ENCODE measurements at places on chromosomes 1 and 21.

- no peak overlapping the region for H3K27ac ChIP-seq
- no peaks in the 10 kb centered on the region for H3K27me3 ChIP-seq
- H3K36me3 ChIP-seq = no peaks in the 10 kb centered on the region
- no peaks in the 10 kb centered on the region for H3K4me1 ChIP-seq
Measured at GRCh38 chr1:3504822-3505153, 50.3 kb downstream of the ARHGEF16 start.

DNA sequence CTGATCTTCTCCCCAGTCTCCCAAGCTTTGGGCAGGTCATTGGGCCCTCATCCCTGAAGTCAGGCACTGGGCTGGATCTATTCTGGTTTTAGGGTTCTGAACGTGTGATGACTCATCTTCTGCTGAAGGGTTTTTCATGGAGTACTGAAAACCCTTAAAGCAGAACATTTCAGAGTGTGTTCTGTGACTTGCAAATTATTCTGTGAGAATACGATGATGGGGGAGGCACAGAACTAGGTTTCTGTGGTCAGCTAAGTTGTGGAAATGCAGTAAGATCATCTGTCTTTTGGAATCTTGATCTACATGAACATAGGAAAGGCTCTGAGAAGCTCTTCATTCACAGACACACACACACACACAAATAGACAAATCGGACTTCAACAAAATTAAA is 46.2 kb downstream of the NAV1 start:
- H3K27ac ChIP-seq = no peak overlapping the region
- H3K4me3 ChIP-seq = no peak overlapping the region
- DNase-seq = no peak

DNA sequence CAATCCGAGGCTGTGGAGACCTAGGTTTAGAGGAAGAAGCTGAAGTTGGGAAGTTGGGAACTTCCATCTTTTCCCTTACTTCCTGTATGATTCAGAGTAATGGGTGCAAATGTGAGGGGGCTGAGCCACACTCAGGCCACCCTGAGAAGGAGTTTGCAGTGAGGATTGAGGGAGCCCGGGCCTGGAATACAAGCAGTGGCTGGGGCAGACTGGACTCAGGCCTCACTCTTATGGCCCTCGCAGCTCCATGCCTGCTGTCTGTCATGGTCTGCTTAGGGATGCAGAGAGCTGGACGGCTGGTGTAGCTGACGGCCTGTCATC is 73.7 kb upstream of the RAB4A start:
- DNase-seq = no peak
- H3K4me3 ChIP-seq = no peak overlapping the region
- no peak overlapping the region for H3K27ac ChIP-seq
- peaks cover 7% of the 10 kb centered on the region for H3K4me1 ChIP-seq

- no peaks in the 10 kb centered on the region for H3K27me3 ChIP-seq
- peaks cover 6% of the 10 kb centered on the region for H3K4me1 ChIP-seq
- DNase-seq = no peak
- H3K27ac ChIP-seq = no peak overlapping the region
- no peak overlapping the region for H3K4me3 ChIP-seq
- peaks cover 20% of the 10 kb centered on the region for H3K36me3 ChIP-seq
Measured at GRCh38 chr1:233081735-233082134, 131.3 kb downstream of the NTPCR start.

DNA sequence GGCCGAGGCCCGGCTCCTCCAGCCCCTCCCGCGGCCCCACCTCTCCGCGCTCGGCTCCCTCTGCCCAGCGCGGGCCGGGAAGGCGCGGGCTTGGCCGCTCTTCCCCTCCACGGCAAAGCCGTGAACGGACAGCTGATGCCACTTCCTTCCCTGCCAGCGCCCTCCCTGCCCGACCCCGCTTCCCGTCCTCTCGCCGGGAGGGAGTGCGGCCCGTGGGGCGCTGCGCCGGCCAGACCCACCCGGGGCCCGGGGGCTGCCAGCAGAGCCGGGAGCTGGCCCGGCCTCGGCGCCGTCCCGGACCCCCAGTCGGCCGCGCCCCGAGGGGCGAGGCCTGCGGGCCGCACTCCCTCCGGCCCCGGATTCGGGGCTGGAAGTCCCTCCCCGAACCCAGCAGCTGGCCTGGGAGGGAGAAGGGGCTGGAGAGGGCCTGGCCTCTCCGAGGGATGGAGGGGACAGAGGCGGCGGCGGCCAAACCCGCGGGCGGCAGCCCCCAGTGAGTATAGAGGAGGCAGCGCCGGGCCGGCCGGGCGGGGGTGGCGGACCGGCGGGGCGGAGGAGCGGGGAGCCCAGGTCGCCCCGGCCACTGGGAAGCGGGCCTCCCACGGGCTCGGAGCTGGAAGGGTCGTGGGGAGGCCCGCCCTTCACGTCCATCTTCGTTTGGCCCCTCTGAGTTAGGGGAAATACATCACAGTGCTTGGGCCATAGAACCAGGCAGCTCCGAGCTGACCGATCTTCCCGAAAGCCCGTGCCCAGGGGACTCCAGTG is at the start of gene KIAA1614:
Gene KIAA1614, plus strand, starts transcription at position 97 of the 765 bp plus-strand sequence. Its CDS starts 347 bp downstream, at position 444.
- H3K36me3 ChIP-seq = peaks cover 3% of the 10 kb centered on the region

DNA sequence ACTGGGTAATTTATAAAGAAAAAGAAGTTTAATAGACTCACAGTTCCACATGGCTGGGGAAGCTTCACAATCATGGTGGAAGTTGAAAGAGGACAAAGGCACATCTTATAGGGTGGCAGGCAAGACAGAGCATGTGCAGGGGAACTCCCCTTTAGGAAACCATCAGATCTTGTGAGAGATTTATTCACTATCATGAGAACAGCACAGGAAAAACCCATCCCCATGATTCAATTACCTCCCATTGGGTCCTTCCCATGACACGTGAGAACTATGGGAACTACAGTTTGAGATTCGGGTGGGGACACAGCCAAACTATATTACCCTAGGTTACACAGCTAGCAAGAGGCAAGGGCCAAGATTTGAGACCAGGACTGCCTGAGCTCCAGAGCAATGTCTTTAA is 30.4 kb upstream of the SOX13 start:
- peaks cover 19% of the 10 kb centered on the region for H3K27me3 ChIP-seq
- DNase-seq = no peak
- no peaks in the 10 kb centered on the region for H3K36me3 ChIP-seq
- no peaks in the 10 kb centered on the region for H3K4me1 ChIP-seq
- H3K27ac ChIP-seq = no peak overlapping the region
- H3K4me3 ChIP-seq = no peak overlapping the region

DNA sequence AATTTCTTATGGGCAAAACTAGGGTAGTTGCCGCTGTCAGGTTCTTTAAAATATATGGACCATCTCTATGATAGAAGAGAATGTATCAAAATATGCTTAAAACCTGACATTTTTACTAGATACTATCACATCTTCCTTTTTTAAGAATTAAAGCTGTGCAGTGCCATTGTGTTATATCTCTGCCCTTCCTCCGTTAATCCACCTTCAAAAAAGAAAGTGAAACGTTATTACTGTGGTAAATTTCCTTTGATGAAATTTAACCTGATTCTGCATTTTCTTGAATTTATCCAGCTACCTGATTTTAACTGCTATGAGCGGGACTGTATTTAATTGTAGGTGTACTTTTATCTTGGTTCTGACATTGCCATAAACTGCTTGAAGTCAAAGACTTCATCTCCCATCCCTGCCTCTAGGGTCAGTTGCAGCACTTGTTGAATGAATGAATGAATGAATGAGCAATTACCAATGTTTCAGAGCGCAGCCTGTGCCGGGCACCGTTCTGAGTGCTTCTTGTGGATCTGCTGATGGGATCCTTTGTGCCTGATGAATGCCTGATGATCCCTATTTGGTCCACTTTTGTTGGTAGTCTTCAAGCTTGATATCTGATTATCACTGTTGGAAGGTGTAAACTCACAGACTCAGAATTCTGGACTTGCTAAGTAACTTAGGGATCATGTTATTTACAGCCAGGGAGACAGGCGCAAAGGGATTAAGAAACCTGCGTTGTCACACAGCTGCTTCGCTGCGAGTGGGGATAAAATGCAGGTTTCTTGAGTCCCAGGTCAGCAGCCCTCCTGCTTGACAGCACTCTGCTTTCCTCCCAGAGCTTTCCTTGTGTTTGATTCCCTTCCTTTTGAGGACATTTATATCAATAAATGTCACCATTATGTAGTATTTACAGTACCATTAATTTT is 30.1 kb downstream of the SMYD2 start:
- H3K27me3 ChIP-seq = no peaks in the 10 kb centered on the region
- H3K27ac ChIP-seq = peak overlapping the region; percentile 59
- no peak for DNase-seq
- peak overlapping the region; percentile 75 for H3K4me3 ChIP-seq
- peaks cover 13% of the 10 kb centered on the region for H3K36me3 ChIP-seq
- H3K4me1 ChIP-seq = peaks cover 8% of the 10 kb centered on the region

DNA sequence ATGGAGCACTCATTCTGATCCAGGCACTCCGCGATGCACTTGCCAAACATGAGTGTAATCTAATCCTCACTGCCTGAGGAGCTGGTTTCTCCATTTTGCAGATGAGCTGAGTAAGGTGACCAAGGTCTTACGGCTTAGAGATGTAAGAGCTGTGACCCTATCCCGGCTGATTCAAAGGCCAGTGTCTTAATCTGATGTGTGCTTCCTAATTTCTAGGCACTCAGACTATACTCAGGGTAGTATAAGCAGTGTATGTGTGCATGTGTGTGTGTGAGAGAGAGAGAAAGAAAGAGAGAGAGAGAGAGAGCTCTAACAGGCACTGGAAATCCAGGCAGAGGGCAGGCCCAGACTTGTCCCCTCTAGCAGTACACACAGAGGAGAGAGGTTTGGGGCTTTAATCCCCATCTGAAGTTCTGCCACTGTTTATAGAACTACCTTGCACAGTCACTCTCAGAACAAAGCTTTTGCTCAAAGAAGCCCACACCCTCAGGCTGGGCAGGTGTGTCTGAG is 188.2 kb downstream of the ZBTB18 start:
- no peak overlapping the region for H3K27ac ChIP-seq
- H3K36me3 ChIP-seq = no peaks in the 10 kb centered on the region
- DNase-seq = no peak
- H3K27me3 ChIP-seq = no peaks in the 10 kb centered on the region
- peaks cover 29% of the 10 kb centered on the region for H3K4me1 ChIP-seq

DNA sequence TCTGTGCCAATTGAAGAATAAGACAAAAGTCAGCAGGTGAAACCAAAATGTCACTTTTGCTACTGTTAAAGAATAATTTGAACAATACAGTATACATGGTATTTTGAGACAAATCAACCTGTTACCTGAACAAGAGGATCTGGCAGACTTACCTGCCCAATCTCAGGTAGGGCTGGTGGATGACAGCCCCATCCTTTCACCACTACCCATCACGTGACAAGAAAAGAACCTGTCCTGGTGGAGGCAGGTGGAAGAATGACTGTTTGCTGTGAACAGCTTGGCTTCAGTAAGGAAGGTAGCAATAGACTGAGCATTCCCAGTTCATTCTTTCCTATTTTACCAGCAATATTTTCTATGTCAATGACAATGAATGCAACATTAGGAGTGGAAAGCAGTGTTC is 349.6 kb downstream of the GPATCH2 start:
- H3K36me3 ChIP-seq = no peaks in the 10 kb centered on the region
- no peaks in the 10 kb centered on the region for H3K4me1 ChIP-seq
- no peak overlapping the region for H3K27ac ChIP-seq
- H3K4me3 ChIP-seq = no peak overlapping the region
- no peak for DNase-seq

- DNase-seq = no peak
- H3K36me3 ChIP-seq = no peaks in the 10 kb centered on the region
- H3K4me1 ChIP-seq = no peaks in the 10 kb centered on the region
- H3K27me3 ChIP-seq = no peaks in the 10 kb centered on the region
- H3K4me3 ChIP-seq = no peak overlapping the region
Measured at GRCh38 chr1:86409416-86410021, 13.4 kb upstream of the ODF2L start.

DNA sequence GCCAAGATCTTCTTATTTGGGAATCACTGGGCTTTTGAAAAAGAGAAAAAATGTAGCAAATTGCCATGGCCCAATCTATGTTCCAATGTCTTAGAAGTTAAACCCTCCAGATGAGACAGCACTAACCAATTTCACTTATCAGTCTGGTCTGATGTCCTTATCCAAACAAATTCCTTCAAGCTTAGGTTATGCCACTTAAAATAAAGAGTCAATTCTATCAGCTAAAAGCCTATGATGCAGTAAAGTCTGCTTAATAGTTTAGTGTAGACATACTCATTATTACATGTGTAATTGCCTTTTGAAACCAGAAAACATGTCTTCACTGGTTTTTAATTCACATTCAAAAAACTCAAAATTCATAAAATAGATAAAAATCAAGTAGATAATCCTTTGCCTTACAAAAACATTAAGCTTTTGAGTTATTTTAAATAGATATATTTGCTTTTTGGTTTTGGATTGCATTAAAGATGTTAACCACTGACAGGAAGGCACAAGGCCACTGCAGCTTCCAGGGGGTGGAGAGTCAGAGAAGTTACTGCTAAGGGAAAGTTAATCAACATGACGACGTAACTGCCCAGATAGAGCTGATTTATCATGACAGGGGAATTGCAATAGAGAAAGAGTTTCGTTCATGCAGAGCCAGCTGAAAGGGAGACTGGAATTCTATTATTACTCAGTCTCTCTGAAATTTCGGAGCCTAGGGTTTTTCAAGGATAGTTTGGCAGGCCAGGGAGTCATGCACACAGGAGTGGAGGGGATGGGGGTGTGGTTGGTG is 106.1 kb downstream of the MAP3K21 start:
- no peaks in the 10 kb centered on the region for H3K36me3 ChIP-seq
- DNase-seq = no peak
- peaks cover 22% of the 10 kb centered on the region for H3K27me3 ChIP-seq
- no peaks in the 10 kb centered on the region for H3K4me1 ChIP-seq
- H3K27ac ChIP-seq = no peak overlapping the region
- no peak overlapping the region for H3K4me3 ChIP-seq

- no peaks in the 10 kb centered on the region for H3K27me3 ChIP-seq
- peak overlapping the region; percentile 20 for H3K27ac ChIP-seq
- H3K4me3 ChIP-seq = no peak overlapping the region
- H3K4me1 ChIP-seq = peaks cover 11% of the 10 kb centered on the region
- no peak for DNase-seq
- H3K36me3 ChIP-seq = no peaks in the 10 kb centered on the region
Measured at GRCh38 chr1:66317248-66317515, 216.8 kb upstream of the SGIP1 start.

GRCh38 chr1:51752073-51752948 is 126.2 kb downstream of the NRDC start:
- no peak overlapping the region for H3K27ac ChIP-seq
- H3K36me3 ChIP-seq = peaks cover 34% of the 10 kb centered on the region
- no peak for DNase-seq
- no peaks in the 10 kb centered on the region for H3K27me3 ChIP-seq
